ENCODE measurements at places on chromosomes 4 and X.

GRCh38 chr4:157908031-157908430 lies 264.8 kb downstream of the GASK1B start:
- no peak for DNase-seq

- DNase-seq, result no peak
Measured at GRCh38 chrX:97402333-97402732, 518.6 kb downstream of the RPA4 start.

DNA sequence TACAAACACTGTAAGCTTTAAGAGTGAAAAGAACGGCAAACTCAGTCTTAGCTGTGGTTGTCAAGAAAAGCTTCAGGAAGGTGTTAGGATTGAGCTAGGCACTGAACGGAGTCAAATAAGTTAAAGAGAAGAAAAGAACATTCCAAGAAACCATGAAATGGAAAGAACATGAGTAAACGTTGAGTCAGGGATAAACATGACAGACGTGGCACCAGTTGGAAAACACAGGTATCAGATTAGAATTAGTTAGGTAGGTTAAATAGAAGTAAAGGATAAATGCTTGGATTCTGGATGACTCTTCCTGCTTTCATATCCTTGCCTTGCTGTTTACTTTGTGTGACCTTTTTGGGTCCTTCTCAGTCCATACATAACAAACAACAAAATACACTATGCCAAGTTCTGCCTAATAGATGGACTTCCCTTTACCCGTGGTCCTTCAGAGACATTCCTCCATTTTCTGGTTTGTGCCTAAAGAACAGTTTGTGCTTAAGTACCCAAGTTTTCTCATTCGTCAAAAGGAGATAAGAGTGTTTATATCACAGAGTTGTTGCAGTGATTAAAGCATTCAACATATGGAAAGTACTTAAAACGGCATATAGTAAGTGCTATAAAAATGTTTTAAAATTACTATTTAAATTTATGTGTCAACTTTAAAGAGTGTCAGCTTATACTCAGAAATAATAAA lies 446.9 kb downstream of the TMA16 start:
- no peak for DNase-seq

DNA sequence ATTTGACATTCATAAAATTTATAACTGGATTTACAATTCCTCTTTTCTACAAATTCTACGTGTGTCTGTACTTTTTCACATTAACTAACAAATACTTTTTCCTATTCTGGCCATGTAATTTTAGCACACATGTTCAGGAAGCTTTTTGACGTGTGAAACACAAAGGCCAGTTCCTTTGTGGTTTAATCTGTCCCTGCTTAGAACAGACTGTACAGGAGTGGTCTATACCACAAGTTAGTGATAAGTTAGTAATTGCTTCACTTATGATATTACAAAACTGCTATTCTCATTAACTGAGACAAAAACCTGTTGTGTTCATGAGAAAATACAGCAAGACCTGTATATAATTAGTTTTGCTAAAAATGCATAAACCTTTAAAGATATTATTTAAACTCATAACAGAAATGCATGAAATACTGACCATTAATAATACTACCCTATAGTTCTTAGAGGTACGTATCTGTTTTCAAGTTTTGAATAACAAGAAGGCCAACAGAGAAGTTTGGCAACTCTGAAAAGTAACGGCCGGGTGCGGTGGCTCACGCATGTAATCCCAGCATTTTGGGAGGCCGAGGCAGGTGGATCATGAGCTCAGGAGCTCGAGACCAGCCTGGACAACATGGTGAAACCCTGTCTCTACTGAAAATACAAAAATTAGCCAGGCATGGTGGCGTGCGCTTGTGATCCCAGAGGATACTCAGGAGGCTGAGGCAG lies 13.7 kb upstream of the AREG start:
- no peak for DNase-seq

- no peak for DNase-seq
Measured at GRCh38 chrX:120499301-120500072, 30.4 kb upstream of the LAMP2 start.

DNA sequence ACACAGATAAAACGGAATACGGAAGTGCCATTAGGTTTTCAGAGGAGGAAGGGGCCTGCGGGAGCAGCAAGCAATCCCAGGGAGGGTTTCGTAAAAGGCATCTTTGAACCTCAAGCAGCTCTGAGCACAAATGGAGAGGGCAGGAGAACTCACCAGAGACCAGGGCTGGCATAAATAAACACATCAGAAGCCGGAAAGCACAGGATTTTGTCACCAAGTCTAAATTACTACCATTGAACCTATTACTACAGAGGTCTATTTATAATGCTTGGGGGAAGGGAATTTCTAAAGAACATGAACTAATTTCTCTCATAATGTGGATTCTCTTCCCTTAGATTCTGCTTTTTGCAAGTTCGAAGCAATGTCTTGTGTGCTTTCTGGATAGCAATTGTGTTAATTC lies 39.6 kb upstream of the MBTPS2 start:
- DNase-seq, result no peak

GRCh38 chr4:56803471-56803870 lies 18.0 kb downstream of the SPINK2 start:
- no peak for DNase-seq

DNA sequence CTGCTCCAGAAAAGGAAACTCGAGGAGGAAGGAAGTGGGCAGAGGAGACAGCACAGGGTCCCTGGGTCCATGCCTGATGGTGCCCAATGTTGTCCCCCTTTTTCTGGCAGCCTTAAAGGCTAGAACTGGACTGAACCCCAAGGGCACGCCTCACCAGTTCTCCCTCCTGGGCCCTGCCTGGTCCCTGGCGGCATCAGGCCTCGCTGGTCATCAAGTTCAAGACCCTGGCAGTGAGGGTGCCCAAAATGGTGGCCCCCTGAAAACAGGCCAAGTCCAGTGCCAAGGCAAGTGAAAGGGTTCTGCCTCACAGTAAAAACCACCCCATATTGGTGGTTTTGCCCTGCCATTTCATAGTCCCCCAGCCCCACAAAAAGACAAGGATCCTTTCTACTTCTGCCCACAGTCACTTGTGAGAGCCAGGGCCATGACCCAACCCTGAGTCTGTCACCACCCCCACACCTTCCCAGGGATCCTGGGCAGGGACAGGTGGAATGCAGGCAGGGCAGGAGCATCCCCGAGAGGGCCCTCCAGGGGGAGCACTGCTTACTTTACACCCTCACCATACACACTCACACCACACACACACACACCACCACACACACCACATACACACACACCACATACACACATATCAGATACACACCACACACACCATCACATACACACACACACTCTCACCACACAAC lies 107.6 kb downstream of the DCTD start:
- peak; percentile 46 for DNase-seq

DNA sequence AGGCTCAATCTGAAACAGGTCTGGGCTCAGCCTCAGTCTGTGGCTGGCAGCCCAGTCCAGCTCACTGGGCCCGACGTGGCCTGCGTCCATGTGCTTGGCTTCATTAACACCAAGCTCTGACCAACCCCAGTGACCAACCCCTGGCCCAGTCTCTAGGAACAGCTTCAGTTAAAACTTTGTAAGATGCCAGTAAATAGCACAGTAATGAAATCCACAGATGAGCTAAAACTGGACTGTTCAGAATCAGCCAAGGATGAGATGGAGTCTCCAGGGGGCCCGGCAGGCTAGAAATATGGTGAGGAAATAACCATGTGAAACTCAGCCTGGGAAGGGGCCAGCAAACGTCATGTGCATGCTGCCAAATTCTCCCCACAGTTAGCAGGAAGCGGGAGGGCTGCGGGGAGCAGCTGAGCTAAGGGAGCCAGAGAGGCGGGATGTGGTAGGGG lies 37.1 kb upstream of the XPNPEP2 start:
- DNase-seq, result no peak

- DNase-seq, result no peak
Measured at GRCh38 chrX:148416931-148417330, 83.5 kb upstream of the AFF2 start.

DNA sequence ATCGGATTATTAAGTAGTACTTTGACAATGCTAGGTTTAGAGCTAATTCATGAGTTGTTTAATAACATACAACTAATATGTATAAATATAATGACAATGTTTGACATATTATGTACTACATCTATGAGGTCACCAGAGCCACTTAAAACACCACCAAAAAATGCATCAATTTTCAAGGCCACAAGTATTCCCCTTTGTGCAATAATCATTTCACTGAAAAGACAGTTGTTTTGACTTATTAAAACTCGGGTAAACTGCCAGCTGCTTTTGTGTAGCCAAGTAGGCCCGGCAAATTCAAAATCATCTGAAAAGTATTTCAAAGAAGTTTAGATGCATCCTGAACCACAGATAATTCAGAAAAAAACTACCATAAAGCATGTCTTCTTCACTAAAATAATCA lies 48.7 kb downstream of the CLOCK start:
- no peak for DNase-seq

GRCh38 chrX:135518161-135518560 lies 2.3 kb upstream of the INTS6L start:
- DNase-seq, result no peak

GRCh38 chr4:19969492-19969891 lies 282.2 kb upstream of the SLIT2 start:
- no peak for DNase-seq

DNA sequence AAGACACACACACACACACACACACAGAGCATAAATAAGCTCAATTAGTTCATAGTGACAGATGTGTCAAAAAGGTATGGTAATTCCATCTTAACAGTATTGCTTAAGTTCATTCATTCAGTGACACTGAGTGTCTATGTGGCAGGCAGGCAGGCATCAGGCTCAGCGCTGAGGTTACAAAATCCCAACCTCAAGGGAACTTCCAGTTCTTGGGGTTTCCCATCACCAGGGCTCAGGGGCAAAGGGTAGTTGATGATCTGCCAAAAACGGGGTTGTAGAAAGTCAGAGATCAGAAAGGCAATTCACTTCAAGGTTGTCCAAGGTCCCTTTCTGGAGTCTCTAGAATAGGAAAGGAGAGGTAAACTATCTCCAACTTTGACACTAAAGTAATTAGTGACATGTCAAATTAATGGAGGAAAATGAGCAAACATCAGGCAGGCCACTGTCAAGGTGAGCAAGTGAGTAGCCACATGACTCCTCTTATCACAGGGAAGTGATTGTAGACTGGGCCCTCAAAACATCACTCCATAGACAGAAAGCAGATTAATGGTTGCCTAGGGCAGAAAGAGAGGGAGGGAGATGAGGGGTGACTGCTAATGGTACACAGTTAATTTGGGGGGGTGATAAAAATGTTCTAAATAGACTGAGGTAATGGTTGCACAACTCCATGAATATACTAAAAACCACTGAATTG lies 41.8 kb downstream of the GPC4 start:
- no peak for DNase-seq

DNA sequence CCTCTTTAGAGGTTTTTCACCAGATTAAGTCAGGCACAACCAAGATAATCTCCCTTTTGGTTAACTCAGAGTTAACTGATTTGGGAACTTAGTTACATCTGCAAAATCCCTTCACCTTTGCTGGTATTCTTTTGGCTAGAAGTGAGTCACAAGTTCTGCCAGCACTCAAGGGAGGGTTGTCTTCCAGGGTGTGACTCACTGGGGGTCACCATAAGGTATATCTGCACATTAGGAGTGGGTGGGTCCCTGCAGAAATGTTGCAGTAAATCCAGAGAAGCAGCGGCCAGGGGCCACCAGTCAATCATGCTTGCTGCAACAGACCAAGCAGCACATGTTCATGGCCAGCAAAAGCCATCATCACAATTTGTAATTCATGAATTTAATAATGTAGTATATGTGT lies 59.8 kb upstream of the MAML3 start:
- no peak for DNase-seq

DNA sequence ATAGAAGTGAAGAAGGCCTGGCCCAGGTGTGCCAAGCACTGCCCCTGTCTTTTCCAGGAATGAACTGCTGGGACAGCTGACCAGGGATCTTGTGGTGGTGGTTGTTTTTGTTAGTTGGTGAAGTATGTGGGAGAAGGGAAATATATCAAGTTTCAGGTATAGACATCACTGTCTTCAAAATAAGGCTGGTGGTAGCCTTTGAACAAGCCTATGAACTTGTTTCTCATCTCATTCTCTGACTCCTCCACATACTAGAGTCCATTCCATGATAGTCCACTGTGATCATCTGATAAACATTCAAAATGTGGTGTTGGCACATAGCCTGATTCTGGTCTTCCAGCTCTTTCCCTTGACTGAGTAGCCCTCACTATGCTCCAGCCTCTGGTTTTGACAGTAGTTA lies 303.7 kb downstream of the CAMK2D start:
- no peak for DNase-seq

- no peak for DNase-seq
Measured at GRCh38 chr4:56796211-56796610, 25.3 kb downstream of the SPINK2 start.

DNA sequence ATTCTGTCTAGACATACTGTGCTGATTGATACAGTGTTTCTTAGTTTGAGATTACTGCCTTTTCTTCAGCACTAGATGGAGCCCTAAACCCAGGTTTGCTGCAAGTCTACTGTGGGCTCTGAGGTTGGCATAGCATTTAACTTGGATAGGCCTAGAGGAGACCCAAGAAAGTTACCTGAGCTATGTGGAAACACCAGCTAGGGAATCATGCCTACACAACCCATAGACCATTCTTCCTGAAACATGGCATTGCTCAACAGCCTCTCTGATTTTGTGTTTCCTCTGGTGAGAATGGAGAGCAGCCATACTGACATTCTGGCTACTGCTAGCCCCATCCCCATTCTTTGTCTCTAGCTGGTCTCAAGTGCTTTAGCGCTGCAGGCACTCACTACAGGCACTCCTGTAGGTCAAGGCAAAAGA lies 287.7 kb upstream of the PCDH18 start:
- DNase-seq, result peak; percentile 21

- no peak for DNase-seq
Measured at GRCh38 chr4:101593666-101594065, 196.9 kb upstream of the BANK1 start.

GRCh38 chr4:7790999-7791398 lies 148.7 kb downstream of the AFAP1 start:
- DNase-seq, result no peak

- no peak for DNase-seq
Measured at GRCh38 chrX:25383196-25383595, 367.4 kb upstream of the ARX start.

- DNase-seq, result no peak
Measured at GRCh38 chr4:32589853-32590252, 1869.7 kb downstream of the PCDH7 start.

DNA sequence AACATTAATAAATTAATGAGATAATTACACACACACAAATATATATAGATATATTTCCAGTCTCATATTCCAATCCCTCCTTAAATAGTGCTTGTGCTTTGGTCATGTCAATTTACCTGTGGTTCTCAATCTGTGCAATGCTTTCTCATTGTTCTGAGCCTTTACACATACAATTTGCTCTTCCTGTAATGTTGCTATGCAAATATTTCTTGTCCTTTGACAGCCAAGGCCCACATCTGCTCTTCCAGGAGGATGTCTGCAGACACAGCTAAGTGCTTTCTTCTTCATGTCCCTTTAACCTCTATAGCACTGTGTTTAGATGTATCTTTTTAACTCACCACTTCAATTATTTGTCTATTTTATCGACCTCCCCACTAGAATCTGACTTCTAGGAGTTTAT lies 67.3 kb upstream of the RAPGEF2 start:
- no peak for DNase-seq
